ENCODE measurements at places on chromosomes 11 and 22.

DNA sequence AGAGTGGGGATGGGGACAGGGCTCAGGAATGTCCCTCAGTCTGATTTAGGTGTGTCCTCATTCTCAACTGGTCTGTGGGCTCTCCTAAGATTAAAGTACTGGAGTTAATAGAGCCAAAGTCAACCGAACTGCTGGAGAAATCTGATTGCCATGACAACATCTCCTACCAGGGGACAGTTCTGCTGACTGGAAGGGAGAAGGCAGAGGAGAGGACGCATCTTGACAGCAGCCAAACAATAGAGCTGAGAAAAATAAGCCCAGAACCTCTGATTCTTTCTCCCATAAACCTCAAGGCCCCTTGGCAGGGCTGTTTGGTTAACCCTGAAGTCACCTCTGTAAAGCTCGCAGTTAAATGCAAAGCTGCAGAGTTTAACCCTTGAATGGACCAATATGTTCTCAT lies 2.8 kb downstream of the KCTD14 start:
- no peak for DNase-seq

DNA sequence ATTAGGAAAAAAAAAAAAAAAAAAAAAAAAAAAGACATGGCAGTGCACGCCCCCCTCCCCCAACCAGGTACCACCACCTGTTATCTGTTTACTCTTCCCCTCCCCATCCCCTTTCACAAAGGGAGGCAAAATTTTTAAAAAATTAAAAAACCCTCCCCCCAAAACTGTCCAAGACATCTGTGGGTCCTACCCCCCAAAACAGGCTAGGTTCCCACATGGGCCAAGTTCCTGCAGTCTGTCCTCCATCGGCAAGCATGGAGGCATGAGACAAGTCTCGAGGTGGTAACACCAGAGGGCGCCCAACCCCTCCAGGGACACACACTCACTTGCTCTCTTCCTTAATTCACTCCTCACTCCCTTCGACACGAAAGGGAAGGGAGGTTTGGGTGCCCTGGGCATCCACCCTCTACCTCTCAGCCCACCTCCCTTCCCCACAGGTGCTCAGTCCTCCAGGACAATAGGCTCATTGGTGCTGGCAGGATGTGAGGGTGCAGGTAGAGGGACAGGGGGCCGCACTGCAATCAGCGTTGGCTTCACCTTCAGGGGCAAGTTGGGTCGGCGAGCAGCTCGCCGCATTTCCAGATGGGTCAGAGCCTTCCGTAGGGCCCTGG lies 2.2 kb upstream of the TUT1 start:
- DNase-seq, result peak; percentile 59

GRCh38 chr11:115069599-115069998 lies 391.3 kb downstream of the NXPE2 start:
- DNase-seq, result no peak

DNA sequence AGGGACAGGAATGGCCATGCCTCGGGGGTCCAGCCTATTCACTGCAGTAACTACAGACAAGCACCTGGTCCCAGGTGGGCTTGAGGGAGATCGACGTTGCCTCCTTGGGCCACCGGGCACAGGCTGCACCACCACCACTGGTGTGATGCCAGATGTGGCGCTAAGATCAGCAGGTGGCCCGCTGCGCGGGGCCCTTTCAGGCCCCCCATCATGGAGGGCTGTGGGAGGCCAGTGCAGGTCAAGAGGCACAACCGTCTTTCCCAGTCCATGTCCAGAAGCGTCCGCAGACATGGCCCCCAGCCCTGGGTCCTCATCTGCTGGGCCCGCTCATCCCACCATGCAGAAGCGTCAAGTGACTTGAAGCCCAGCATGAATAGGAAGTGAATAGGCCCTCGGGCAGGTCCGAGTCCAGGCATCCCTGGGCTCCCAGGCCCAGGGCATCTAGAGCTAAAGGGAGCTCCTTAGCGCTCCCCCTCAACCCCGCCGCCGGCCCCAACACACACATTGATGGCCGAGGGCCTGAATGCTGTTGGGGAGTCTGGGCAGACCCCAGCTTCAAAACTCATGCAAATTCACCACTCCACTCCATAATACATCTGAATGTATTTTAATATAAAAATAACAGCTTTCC lies 18.3 kb downstream of the FADS3 start:
- DNase-seq, result no peak

GRCh38 chr22:26404851-26405421 lies 24.1 kb upstream of the ASPHD2 start:
- DNase-seq, result no peak

- DNase-seq, result no peak
These were observed 2.2 kb downstream of the SRRD start for GRCh38 chr22:26485806-26486390.

DNA sequence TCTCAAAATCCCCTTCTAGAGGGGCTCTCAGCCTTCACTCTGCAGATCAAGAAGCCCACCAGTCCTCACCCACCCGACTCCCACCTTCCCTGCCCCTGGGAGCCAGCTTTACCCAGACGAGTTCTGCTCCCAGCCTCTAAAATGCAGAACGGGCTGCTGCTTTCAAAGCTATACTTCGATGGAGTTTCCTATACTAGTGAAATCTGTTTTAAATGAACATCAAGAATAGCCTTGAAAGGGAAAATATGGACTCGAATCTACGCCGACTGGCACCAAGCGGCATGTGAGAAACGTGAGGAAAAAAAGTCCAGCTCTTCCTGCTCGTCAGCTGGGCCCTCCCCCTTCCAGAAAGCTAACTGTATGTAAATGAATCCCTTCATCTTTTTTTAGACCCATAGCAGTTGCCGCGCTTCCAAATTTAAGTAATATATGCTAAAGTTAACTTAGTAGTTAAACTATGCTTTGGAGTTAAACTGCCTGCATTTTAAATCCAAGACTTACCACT lies 211.7 kb downstream of the NTM start:
- DNase-seq, result no peak

- no peak for DNase-seq
These were observed 191.9 kb downstream of the NELL1 start for GRCh38 chr11:20861322-20861721.

DNA sequence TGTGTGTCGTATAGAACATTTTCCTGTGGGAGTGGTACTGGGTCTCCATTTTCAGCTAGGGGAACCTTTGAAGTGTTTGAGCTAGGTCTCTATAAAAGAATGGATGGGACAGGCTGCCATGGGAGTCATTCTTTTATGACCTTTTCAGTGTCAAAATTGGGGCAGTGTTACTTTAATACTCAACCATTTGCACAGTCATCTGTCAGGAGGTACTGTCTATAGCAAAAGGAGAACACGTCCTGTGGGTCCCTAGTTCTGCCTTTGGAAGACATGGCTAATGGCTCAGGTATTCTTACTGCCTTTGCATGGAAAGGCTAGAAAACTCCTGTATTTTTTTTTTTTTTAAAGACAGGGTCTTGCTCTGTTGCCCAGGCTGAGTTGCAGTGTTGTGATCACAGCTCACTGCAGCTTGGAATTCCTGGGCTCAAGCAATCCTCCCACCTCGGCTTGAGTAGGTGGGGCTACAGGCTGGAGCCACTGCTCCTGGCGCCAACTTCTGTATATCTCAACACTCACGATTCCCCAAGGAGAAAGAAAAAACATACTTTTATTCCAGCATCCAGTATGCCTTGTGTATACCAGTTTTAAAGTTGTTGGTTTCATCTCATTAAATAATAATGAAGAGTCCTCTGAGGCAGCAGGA lies 2.1 kb upstream of the ATF4 start:
- no peak for DNase-seq

DNA sequence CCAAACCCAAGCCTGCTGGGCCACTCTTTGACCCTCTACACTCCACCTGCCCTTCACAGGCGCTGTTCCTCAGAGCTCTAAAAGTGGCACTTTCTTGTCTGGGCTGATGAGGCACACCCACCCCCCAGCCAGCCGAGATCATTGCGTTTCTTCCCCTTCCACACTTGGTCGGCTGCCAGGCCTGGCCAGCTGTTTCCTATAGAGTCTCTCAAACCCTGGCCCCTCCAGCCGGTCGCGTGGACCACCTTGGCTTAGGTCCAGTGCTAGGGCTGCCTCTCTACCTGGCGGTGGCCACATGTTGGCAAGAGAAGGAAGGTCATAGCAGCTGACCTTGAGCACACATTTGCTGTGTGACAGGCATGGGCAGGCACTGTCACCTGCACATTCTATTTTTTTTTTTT lies 60.6 kb downstream of the PPP6R2 start:
- no peak for DNase-seq

GRCh38 chr11:31414338-31414737 lies 44.7 kb downstream of the DNAJC24 start:
- DNase-seq, result no peak

- no peak for DNase-seq
These were observed 95.8 kb downstream of the TBC1D22A start for GRCh38 chr22:46858181-46858771.

DNA sequence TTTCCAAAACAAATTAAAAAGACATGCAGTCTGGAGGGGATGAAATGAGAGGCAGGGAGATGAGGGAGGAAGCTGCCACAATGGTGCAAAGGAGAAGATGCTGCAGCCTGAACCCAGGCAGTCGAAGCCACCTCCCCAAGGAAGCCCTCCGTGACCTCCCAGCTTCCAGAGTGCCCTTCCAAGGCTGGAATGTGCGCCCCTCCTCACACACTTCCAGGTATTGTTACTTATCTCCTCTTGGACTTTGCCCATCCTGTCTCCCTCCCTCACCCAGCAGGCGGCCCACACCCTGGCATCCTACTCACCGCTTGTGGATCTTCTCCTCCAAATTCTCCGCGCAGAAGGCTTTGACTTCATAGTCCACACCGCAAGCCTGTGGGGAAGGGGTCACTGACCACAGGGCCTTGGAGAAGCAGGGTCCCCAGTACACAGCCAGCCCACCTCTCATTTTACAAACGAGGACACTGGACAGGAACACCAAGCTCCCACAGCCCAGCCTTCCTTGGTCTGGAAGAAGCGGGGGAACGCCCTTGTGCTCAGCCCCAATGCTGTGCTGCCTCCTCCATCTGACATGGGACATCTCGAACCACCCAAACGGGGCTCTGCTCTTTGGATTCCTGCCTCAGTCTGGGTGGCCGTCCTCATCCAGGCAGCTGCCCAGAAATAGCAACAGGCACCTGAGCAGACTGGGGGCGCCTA lies 40.3 kb downstream of the TPBGL start:
- DNase-seq, result no peak

GRCh38 chr22:43829904-43830851 lies 18.1 kb upstream of the EFCAB6 start:
- DNase-seq, result no peak

DNA sequence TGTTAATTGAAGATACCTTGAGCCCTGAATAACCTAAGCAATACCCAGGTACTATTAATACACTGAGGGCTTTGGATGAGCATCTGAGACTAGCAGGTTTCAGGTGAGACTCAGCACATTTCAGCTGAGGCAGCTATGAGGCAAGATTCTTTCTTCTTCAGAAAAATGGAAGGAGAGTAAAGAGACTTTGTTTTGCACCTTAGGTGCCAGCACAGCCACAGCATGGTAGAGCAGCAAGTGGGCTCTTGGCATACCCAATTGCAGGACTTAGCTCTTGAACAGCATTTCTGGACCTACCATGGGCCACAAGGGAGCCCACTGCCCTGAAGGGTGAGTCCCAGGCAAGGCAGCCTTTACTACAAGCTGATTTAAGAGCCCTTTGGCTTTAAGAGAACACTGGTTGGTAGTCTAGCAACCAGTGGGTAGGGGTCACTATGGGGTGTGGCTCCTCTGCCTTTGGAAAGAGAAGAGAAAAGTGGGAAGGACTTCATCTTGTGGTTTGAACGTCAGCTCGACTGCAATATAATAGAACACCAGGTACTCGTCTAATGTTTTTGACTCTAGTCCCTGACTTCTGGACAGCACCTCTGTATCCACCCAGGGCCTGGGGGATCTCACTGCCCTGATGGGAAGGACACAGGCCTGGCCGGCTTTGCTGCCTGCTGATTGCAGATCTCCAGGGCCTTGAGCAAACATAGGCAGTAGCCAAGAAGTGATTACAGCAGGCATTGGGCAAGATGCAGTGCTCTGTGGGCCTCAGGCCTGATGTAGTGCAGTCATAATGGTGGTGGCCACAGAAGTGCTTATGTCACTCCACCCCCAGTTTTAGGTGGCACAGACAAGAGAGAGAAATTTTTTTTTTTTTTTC lies 73.3 kb downstream of the GLYATL1 start:
- DNase-seq, result no peak

GRCh38 chr22:48829908-48830307 lies 997.8 kb downstream of the BRD1 start:
- no peak for DNase-seq

DNA sequence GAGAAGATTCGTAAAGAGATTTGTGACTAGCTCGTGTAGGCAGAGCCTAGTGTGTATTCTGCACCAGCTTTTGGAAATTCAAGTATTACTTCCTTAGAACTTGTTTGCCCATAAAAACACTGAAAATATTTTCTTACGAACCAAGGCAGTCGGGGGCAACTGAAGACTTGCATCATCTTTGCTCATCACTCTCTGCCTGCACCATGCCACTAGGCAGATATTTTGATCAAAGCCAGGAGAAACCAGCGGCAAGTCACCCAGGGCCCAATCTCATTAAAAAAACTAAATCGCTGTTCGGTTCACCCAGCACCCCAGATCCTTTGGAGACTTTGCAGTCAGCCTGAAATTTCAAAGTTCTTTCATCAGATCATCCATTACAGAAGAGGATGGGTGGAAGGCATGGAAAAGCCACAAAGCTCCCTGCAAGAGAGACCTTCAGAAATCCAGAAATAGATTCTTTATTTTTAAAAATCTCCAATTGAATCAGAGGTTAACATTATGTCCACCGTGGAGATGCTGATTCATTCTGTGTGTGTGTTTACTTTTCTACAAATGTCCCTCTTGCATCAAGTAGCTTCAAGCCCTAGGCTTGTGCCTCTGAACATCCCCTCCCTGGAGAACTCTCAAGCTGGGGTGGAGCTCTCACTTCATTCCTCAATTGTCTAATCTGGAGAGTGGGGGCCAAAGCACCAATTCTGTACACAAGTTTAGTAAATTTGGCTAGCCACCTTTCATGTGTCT lies 78.4 kb downstream of the ETS1 start:
- DNase-seq, result peak; percentile 46

DNA sequence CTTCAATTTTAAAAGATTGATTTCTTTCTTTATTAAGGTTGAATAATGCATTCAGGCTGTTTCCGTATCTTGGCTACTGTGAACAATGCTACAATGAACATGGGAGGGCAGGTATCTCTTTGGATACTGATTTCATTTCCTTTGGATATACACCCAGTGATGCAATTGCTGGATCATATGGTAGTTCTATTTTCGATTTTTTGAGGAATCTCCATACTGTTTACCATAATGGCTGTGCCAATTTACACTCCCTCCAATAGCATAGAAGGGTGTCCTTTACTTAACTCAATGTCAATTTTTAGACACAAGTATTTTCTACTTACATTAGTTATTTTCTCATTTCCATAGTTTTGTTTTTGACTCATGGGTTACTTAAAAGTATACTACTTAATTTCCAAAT lies 8.0 kb downstream of the RTCB start:
- no peak for DNase-seq

GRCh38 chr11:16403448-16403803 lies 47.1 kb upstream of the SOX6 start:
- no peak for DNase-seq

Data from HFFc6 (cell line).